ENCODE measurements at places on chromosomes 5 and 9.
A peak's percentile ranks its signal among the peaks of the same experiment; 100 is the strongest.

DNA sequence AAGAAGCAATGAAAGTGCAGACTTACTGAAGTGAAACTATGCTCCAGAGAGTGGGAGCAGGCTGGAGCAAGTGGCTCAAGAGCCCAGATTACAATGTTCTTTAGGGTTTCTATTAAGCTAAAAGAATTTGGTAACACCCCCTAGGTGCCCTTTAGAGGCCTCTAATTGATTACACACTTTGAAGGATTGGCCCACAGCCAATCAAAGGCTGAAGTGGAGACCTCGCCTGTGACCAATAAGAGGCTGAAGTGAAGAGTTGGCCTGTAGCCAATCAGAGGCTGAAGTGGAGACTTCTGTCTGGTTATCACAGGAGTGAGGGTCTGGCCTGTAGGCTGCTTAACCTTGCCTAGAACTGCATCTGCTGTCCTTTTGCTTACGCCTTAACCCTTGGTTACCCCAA lies 46.7 kb upstream of the SPATA31C2 start:
- no peak for DNase-seq

DNA sequence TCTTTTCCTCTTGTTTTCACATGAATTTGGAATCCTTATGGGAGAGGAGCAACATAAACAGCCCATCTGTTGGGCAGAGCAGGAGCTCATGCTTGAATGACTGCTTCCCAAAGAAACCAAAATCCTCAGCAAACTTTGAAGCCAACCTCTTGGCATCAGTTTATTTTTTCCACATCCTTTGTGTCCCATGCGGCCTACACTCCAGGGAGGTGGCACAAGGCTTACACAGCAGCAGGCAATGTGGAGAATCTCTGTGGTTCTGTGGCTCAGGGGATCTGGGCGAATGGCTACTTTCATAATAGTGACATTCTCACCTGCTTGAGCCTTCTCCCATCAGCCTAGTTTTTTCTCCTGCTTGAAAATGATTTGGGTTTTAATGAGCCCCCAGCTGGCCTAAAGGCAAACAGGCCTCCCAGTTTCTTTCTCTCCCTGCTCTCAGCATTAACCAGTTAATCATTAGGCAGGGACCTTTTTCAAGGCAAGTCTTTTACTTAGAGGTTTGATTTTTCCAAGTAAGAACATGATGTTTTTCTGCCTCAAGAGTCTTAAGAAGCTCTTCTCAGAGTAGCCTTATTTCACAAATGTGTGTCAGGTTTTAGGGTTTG lies 370.3 kb downstream of the ARHGEF28 start:
- no peak for DNase-seq

DNA sequence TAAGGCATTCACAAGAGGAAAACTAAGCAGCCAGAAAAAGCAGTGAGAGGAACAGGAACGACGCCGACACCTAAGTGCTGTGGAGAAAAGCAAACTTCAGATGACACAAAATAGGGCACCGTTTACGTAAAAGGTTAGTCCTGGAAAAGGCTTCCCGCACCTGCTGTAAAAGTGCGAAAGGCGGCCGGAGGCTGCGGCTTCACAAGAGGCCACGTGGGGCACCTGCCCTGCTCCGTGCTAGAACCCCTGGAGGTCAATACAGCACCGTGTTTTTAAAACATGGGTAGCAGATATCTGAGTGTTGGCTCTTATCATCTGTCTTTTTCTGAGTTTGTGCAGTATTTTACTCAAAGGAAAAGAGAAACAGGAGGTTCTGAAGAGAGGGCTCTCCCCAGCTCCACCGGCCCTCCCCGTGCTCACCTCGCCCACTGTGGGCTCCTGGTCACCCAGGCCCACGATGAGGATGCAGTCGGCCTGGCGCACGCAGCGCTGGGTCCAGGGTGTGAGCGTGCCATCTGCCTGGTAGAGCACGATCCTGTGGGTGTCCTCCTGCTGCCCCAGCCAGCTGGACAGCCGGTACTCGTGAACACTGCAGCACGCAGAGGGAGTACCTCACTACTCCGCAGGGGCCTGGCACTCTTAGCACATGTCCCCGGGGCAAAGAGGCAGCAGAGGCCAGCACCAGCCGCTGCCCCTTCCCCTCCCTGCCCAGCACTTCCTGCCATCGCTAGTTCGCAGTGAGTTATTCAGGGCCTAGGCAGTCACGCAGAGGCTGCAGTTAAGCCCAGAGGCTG lies 21.0 kb upstream of the NSMF start:
- DNase-seq: no peak

DNA sequence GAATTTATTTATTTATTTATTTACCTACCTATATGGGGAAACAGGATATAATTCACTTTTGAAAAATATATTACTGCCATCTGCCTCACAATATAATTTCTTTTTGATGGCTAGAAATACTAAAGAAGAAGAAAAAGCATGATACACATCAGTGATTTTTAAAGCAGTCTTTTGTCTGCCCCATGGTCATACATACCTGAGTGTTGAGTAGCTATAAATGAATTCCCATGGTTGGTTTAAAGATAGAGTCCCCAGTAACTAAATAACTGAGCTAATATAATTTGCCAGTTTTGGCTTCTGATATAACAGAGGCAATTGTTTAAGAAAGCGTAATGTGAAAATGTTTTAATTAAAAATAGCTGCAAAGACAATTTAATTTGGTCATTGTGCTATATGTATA lies 447.8 kb downstream of the PDE4D start:
- no peak for DNase-seq

DNA sequence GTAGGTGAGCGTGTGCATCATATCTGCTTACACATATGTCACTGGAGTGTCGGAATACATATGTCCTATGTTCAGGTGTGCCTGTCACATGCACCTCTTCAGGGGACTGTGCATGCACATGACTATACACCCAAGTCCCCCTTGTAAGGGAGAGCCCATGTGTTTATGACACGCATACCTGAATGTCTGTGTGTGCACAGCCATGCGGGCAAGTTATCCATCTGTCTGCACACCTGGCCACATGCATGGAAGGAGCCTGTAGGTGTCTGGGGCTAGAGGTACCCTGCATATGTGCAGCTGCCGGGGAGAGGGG lies 622 bp upstream of the RGS14 start:
- DNase-seq: no peak

DNA sequence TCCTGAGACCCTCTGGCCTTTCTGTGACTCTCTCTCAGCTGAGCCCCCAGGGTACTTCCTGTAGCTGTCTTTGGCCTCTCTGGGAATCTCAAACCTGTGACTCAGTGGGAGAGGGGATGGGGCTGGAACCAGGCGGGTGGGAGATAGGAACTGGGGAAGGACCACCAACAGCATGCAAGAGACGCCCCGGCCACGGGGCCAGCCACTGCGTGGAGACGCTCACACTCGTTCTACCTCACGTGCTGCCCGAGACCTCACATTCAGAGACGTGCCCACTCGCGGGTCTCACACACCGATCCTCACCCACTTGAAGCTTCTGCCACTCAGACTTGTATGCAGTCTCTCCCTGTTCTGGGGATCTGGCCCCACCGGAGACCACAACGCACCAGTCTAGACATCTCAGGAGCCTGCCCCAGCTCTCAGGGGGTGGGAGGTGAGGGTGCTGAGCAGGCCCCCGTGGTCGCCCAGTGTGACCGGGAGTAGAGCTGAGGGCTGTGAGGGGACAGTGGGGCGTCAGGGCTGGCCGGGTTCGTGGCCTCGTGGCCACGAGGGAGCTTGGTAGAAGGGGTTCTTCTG lies 13.8 kb downstream of the GPRIN1 start:
- no peak for DNase-seq

- no peak for DNase-seq
Measured at GRCh38 chr5:153860195-153860886, 178.4 kb downstream of the FAM114A2 start.

DNA sequence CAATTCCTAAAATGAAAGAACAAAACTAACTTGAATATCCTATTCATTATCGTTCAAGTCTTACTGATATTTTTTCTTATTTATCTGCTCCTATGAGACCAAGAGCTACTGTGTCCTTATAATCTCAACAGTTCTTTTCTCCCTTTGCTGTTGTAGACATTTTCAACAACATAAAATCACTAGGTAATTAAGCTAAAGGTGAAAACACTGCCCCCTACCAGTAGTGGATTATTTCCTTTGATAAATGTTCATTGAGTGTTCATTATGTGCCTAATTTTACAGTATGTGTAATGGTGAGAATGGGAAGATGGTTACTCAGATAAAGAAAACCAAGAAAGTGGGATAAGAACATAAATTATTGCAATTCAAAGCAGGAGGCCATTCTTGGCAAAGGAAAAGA lies 41.4 kb upstream of the PAPPA start:
- no peak for DNase-seq

GRCh38 chr9:13750639-13751038 lies 471.1 kb upstream of the MPDZ start:
- DNase-seq: no peak

DNA sequence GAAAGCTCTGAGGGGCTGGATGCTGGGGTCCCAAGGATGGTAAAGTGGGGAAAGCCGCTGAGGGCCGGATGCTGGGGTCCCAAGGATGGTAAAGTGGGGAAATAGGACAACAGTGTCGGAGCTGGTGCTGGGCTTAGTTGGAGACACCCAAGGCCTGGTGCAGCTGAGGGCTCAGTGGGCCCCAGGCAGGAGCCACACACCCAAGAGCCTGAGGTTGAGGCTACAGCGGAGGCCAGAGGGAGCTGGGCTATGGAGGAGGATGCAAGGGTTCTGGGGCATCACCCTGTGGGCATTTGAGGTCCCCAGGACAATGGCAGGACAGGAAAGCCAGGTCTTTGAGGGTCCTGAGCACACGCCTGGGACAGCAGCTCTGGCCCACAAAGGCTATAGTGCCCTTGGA lies 19.1 kb upstream of the SLC9A3 start:
- DNase-seq: no peak

- no peak for DNase-seq
Measured at GRCh38 chr9:71665247-71665646, 103.1 kb downstream of the CEMIP2 start.

DNA sequence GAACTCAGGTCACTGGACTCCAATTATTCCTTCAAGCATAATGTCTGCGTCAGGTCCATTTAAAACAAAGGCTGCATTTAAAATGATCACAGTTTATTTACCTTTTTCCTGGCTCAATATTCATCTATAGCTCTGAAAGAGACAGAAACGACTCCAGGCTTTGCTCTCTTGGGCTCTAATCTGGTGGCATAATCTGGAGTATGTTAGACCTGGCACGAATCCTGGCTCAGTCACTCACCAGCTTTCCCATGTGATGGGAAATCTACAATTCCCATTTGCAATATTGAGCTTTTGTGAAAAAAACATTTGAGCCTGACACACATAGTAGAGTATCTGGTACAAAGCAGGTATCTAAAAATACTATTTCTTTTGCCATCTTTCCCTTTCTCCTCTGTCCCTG lies 155.8 kb downstream of the SEMA6A start:
- DNase-seq: no peak

DNA sequence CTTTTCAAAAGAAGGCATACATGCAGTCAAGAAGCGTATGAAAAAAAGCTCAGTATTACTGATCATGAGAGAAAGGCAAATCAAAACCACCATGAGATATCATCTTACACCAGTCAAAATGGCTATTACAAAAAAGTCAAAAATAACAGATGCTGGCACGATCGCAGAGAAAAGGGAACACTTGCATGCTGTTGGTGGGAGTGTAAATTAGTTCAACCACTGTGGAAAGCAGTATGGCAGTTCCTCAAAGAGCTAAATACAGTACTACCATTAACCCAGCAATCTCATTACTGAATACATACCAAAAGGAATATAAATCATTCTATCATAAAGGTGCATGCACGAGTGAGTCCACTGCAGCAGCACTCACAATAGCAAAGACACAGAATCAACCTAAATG lies 24.5 kb downstream of the RETREG1 start:
- DNase-seq: peak; percentile 2

GRCh38 chr9:12963537-12963936 lies 188.7 kb downstream of the LURAP1L start:
- DNase-seq: no peak

DNA sequence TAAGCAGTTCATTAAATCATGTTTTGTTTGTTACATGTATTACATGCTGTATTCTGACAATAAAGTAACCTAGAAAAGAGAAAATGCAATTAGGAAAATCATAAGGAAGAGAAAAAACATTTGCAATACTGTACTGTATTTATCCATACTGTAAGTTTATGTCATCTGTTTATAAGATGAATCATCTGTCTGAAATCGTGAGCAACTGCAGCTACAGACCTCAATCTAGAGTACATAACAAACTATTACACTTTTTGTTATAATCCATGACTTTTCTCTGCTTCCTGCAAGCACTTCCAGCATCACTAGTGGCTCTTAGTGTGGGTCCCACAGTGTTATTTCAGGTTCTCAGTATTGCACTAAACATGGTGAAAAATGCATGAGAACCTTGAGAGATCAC lies 144.4 kb upstream of the NR4A3 start:
- no peak for DNase-seq

DNA sequence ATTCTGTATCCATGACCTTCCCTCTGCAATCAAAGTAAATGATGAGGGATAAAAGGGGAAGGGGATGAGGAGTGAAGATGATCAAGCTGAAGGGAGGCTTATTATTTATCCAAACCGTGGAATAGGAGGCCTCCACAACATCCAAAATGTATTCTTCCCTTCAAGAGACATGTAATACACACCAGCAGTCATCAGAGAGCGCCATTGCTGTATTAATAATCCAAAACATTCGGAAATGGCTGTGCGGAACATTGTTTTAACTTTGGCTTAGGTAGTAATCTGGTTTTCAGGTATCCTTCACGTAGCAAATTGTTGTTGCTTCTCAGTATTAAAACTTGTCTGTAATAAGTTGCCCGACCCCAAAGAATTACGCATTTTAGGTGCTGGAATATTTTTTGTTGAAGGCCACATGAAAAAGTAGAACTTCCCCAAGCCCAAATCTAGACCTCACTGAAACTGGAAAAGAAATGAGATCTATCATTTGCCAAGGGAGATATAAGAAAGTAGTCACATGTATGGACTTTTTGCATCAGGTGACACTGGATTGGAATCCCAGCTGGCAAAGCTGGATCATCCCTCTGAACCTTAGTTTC lies 2.6 kb upstream of the BOD1 start:
- no peak for DNase-seq

DNA sequence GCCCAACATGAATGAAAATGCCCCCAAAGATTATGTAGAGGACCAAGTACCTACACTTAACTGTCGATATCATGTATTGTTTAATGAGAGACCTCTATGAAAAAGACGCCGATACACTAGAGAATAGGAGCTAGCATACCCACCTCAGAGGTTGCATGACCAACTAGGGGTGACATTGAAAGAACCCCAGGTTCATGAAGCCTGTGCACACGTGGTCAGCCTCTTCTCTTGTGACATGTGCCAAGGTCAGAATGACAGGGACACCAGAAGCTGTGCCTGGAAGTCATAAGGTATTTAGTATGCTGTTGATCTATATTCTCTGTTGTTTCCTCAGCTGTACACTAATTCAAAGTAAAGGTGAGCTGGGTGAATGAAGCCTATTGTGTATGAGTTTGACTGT lies 1594.1 kb downstream of the EFNA5 start:
- DNase-seq: no peak
